ENCODE measurements at places on chromosomes 6 and 20. TPM values are rescaled to one million over a fixed set of nuclear protein-coding genes. Genes with fewer than 3 reads are reported as not detected.

- no peak overlapping the region for H3K4me3 ChIP-seq
- H3K36me3 ChIP-seq = peaks cover 3% of the 10 kb centered on the region
- H3K4me1 ChIP-seq = peaks cover 5% of the 10 kb centered on the region
Measured at GRCh38 chr6:129623008-129623732, 86.8 kb downstream of the ARHGAP18 start.

The BPI gene
- 6.1 TPM for total RNA-seq

The GPLD1 gene
- total RNA-seq = 1.7 TPM

DNA sequence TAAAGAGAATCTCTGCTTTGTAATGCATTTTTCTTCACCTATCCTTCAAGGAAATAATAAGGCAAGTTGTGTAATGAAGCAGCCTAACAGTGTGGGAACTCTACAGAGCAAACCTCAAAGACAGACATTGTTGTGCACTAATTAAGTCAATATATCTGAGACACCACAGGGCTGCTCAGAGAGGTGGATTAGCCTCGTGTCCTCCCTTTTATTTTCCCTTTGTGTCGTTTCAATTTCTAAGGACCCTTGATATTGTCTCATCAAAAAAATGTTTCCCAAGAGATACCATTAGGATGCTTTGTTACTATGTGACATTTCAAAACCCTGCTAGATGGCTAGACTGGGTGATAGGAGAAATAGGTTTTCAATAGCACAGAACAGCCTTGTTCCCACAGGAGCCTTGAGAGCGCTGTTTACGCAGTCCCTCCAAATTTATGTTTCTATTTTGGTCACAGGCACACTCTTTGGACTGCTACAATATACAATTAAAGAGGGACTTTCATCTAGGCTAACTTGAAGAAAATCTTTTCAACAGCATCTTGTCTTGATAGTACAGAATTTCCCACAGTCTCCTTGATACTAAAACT, 23.1 kb downstream of the UBE3D start:
- no peak overlapping the region for H3K4me3 ChIP-seq
- no peaks in the 10 kb centered on the region for H3K27me3 ChIP-seq
- H3K4me1 ChIP-seq = no peaks in the 10 kb centered on the region
- no peak overlapping the region for H3K27ac ChIP-seq
- no peak for DNase-seq
- no peaks in the 10 kb centered on the region for H3K36me3 ChIP-seq

DNA sequence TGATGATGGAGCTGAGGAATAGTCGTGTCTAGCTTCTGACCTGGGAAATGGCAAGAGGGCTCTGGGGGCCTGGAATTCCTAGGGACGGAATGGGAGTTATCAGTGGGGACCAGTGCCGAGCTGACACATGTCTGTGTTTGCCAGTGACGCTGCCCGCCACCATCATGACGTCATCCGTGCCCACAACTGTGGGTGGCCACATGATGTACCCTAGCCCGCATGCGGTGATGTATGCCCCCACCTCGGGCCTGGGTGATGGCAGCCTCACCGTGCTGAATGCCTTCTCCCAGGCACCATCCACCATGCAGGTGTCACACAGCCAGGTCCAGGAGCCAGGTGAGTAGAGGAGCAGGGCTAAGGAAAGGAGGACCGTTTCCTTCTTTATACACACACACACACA, 3.8 kb upstream of the CUL9 start:
- H3K27ac ChIP-seq = no peak overlapping the region
- no peaks in the 10 kb centered on the region for H3K27me3 ChIP-seq
- peaks cover 37% of the 10 kb centered on the region for H3K4me1 ChIP-seq
- H3K4me3 ChIP-seq = no peak overlapping the region

The KIAA0408 gene
- 2.7 TPM for total RNA-seq

DNA sequence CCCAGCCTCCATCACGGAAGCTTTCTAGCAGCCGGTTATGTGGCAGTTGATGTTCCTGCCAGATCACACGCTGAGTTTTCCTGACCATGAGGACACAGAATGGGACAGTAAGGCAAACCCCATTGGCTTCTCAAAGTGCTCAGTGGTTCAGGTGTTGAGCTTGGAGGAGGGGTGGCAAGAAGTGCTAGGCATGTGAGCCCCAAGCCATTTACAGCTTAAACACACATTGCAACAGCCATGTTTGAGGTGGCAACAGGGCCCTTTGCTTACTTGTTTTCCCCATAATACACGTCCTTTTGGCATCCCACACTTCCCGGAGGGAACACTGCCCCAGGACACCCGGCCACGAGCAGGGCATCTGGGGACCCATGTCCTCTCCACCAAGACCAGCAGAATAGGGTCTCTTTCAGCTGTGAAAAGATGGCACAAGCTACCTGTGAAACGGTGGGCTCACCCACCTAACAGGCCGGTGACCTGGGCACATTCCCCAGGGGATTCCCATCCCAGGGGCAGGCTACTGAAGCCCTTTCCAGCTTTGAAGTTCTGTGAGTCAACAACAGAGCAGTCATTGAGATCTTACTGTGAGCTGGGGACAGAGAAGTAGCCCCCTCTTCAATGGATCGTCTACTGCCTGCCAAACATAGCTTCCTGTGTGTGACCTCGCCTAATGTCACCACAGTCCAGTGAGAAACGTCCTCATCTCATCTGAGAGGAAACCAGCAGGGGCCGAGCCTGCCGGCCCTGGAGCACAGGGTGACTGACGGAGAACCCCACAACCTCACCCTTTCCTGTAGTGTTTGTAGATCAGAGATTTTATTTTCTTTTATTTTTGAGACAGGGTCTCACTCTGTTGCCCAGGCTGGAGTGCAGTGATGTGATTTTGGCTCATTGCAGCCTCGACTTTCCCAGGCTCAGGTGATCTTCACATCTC, 4.0 kb upstream of the TLDC2 start:
- no peak overlapping the region for H3K27ac ChIP-seq
- H3K27me3 ChIP-seq = no peaks in the 10 kb centered on the region
- DNase-seq = peak; percentile 56
- H3K36me3 ChIP-seq = no peaks in the 10 kb centered on the region

DNA sequence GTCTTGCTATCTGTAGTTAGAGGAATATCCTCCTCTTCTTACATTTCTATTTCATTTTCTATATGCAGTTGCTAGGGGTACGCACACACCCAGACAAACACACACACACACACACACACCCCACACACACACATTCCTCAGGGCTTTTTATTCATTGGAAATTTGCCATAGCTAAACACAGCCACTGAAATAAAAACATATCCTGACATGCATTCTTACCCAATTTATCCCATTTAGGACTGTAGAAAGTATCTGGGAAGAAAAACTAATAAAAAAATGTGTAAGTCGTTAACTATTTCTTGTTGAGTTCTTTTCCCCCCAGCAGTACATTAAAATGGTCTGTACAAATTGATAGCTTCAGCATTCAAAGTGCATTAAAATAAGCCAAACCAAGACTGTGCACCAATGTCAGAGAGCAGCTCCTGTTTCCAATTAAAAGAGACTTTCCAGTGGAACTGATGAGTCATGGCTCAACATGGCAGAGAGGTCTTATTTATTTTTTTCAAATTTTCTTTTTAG, 357.9 kb upstream of the AGPAT4 start:
- no peaks in the 10 kb centered on the region for H3K36me3 ChIP-seq
- H3K27ac ChIP-seq = no peak overlapping the region
- H3K4me1 ChIP-seq = no peaks in the 10 kb centered on the region
- no peaks in the 10 kb centered on the region for H3K27me3 ChIP-seq
- no peak overlapping the region for H3K4me3 ChIP-seq
- no peak for DNase-seq

DNA sequence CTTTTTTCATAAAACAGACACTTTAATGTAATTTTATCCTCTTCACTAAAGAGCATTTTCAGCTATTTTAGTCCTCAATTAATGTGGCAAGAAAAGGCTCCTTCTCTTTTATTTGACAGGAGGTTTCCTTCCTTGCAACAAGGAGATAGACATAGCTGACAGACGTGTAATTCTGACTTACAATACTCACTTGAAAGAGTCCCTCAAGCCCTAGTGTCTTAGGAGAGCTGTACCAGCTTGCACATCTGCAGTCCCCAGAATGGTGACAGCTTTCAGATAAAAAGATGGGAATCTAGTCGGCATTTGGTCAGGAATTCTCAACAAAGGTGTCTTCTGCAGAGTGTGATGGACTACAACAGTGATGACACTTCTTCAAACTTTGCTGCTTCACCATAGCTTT, 603.7 kb upstream of the PTCHD4 start:
- H3K4me1 ChIP-seq = no peaks in the 10 kb centered on the region
- no peaks in the 10 kb centered on the region for H3K36me3 ChIP-seq
- H3K27ac ChIP-seq = no peak overlapping the region
- no peak overlapping the region for H3K4me3 ChIP-seq

DNA sequence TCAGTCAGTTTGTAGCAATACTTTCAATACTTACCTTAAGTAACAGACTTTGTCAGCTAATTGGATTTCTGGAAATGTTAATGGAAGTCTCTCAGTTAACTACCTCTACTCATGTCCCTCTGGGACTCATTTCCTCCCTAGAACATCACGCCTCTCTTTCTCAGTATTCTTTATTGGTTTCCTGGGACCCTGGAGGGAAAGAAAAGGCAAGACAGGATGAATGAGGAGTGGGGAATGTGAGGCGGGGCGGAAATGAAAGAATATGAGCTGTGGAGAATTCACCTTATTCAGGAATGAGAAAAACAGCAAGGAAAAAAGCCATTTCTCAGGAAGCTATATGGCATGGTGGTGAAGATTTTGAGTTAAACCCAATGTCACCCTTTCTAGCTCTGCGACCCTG, 62.7 kb downstream of the ANKS1A start:
- H3K36me3 ChIP-seq = no peaks in the 10 kb centered on the region
- H3K4me1 ChIP-seq = peaks cover 39% of the 10 kb centered on the region
- DNase-seq = no peak
- no peaks in the 10 kb centered on the region for H3K27me3 ChIP-seq
- no peak overlapping the region for H3K4me3 ChIP-seq

GRCh38 chr6:7919871-7920270, 9.3 kb upstream of the TXNDC5 start:
- no peak overlapping the region for H3K4me3 ChIP-seq
- peaks cover 4% of the 10 kb centered on the region for H3K4me1 ChIP-seq
- no peaks in the 10 kb centered on the region for H3K36me3 ChIP-seq
- no peak overlapping the region for H3K27ac ChIP-seq

- H3K27ac ChIP-seq = no peak overlapping the region
- no peak for DNase-seq
Measured at GRCh38 chr6:3878048-3878666, 29.0 kb downstream of the FAM50B start.

The ACAT2 gene
- total RNA-seq = 17.4 TPM

- no peak for DNase-seq
- no peaks in the 10 kb centered on the region for H3K27me3 ChIP-seq
- no peak overlapping the region for H3K4me3 ChIP-seq
- no peak overlapping the region for H3K27ac ChIP-seq
Measured at GRCh38 chr20:45452772-45453691, 16.5 kb upstream of the WFDC2 start.

- no peak for DNase-seq
- peak overlapping the region; percentile 74 for H3K27ac ChIP-seq
- H3K27me3 ChIP-seq = no peaks in the 10 kb centered on the region
Measured at GRCh38 chr6:116392132-116393013, 21.6 kb downstream of the DSE start.

- DNase-seq = peak; percentile 47
- no peaks in the 10 kb centered on the region for H3K36me3 ChIP-seq
- peaks cover 12% of the 10 kb centered on the region for H3K4me1 ChIP-seq
- no peaks in the 10 kb centered on the region for H3K27me3 ChIP-seq
- H3K27ac ChIP-seq = no peak overlapping the region
Measured at GRCh38 chr6:154474648-154475428, 35.6 kb downstream of the CNKSR3 start.

DNA sequence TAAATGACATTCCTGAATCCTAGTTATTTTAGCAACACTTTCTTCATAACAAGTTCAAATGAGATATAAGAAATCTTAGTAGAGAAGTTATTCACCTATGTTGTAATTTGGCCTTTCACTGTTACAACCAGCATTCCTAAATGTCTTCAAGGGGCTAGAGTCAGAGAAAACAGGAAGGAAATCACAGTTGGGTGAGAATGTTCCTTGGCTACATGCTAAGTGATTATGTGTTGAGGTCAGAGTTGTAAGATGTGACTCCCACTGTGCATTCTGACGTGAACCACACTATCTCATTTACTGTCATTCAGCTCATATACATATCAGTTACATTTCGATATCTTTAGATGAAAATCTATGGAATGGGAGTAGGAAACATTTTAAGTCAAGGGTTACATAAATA, 51.0 kb upstream of the MLIP start:
- no peaks in the 10 kb centered on the region for H3K4me1 ChIP-seq
- no peak overlapping the region for H3K27ac ChIP-seq
- no peaks in the 10 kb centered on the region for H3K27me3 ChIP-seq
- no peak overlapping the region for H3K4me3 ChIP-seq

- H3K4me3 ChIP-seq = no peak overlapping the region
- no peak overlapping the region for H3K27ac ChIP-seq
- DNase-seq = no peak
Measured at GRCh38 chr6:101676187-101676586, 282.7 kb downstream of the GRIK2 start.

DNA sequence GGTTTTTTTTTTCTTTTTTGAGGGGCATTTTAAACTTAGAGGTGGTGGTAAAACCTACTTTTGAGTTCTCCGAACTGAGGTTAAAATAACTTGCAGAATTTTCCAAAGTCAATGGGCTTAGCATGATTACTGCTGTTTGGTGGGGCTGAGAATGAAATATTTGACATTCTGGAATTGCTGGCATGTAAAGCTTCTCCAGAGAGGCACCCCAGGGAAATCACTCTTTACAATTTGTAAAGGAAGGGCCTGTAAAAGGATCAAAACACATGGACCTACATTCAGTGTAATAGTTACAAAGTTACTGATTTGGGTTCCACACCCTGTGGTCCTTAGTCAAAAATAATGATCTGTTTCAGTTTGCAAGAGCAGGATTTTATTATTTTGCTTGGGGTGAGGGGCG, 5.5 kb downstream of the FAM217B start:
- H3K4me3 ChIP-seq = no peak overlapping the region
- H3K4me1 ChIP-seq = peaks cover 16% of the 10 kb centered on the region
- H3K27me3 ChIP-seq = no peaks in the 10 kb centered on the region
- DNase-seq = no peak
- no peak overlapping the region for H3K27ac ChIP-seq

- peak; percentile 89 for DNase-seq
- H3K27me3 ChIP-seq = peaks cover 31% of the 10 kb centered on the region
- H3K27ac ChIP-seq = no peak overlapping the region
- H3K36me3 ChIP-seq = no peaks in the 10 kb centered on the region
- H3K4me3 ChIP-seq = no peak overlapping the region
Measured at GRCh38 chr6:31308050-31308844, 36.4 kb upstream of the HLA-C start.

DNA sequence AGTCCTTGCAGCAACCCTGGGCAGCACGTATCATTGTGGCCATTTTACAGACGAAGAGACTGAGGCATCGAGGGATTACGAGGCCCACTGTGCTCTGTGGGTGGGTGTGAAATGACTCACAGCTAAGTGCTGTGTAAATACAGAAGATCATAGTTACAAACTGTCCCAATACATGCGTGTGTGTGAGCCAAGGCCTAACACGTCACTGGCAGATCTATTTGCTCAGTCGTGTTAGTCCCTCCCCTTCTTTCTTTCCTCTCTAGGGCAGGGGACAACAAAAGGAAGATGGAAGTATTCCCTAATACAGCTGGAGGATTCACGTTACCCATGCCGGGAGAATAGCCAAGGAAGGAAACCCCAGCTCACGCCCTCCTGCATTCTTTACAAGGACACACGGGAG, 175.9 kb downstream of the CDC5L start:
- H3K36me3 ChIP-seq = no peaks in the 10 kb centered on the region
- peaks cover 8% of the 10 kb centered on the region for H3K27me3 ChIP-seq
- peak; percentile 19 for DNase-seq

GRCh38 chr6:82686719-82687118, 323.1 kb downstream of the TPBG start:
- no peaks in the 10 kb centered on the region for H3K36me3 ChIP-seq
- no peaks in the 10 kb centered on the region for H3K27me3 ChIP-seq
- no peak overlapping the region for H3K4me3 ChIP-seq
